GM12878 (cell line): ENCODE measurements at places on chromosomes 6 and 20. TPM values are rescaled to one million over a fixed set of nuclear protein-coding genes. Genes with fewer than 3 reads are reported as not detected.

GRCh38 chr20:33981347-33981746 lies 12.4 kb upstream of the RALY start:
- H3K36me3 ChIP-seq = no peaks in the 10 kb centered on the region
- H3K27ac ChIP-seq = no peak overlapping the region
- DNase-seq = no peak
- peaks cover 2% of the 10 kb centered on the region for H3K27me3 ChIP-seq

The PERP gene
- 0.92 and 1.1 TPM in 2 replicates for total RNA-seq

- no peak for DNase-seq
- H3K27me3 ChIP-seq = no peaks in the 10 kb centered on the region
- H3K36me3 ChIP-seq = peaks cover 3% of the 10 kb centered on the region; the same call in 1 of the 2 replicates
- H3K4me1 ChIP-seq = peaks cover 3% of the 10 kb centered on the region; the same call in 1 of the 2 replicates
Measured at GRCh38 chr20:2663364-2663886, 591 bp downstream of the IDH3B start.

- no peak overlapping the region for H3K4me3 ChIP-seq
- H3K27ac ChIP-seq = no peak overlapping the region
- H3K27me3 ChIP-seq = no peaks in the 10 kb centered on the region
- no peaks in the 10 kb centered on the region for H3K36me3 ChIP-seq
- DNase-seq = no peak
Measured at GRCh38 chr6:143621876-143622605, 55.7 kb upstream of the PHACTR2 start.

GRCh38 chr6:5507131-5507681 lies 245.9 kb downstream of the FARS2 start:
- H3K27ac ChIP-seq = peak overlapping the region; percentile 88
- H3K4me1 ChIP-seq = peaks cover 26% of the 10 kb centered on the region
- H3K4me3 ChIP-seq = peak overlapping the region; percentile 60
- H3K27me3 ChIP-seq = no peaks in the 10 kb centered on the region

The PROKR2 gene
- total RNA-seq = not detected in 2 replicates

The EGFL8 gene
- 2.6 and 3.0 TPM in 2 replicates for total RNA-seq

DNA sequence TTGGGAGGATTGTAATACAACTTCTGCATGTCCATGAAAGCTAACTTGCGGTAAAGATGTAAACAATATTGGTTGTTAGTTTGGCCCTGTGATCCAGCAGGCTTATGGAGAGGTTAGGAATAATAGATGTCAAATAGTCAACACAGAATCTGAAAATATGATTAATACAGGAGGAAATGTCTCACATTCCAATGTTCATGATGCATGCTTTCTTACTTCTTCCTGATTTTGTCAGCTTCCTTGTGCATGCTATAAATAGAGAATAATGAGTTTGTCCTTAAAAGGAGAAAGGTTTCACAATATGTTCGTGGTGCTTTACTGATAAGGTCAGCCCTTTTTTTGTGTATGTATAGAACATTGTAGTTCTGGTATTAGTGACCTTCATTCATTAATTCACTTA lies 136.7 kb downstream of the MMUT start:
- H3K36me3 ChIP-seq = no peaks in the 10 kb centered on the region
- H3K4me3 ChIP-seq = no peak overlapping the region
- H3K27ac ChIP-seq = no peak overlapping the region
- H3K4me1 ChIP-seq = no peaks in the 10 kb centered on the region
